ENCODE measurements at places on chromosomes 7 and 10.
A peak's percentile ranks its signal among the peaks of the same experiment; 100 is the strongest.

DNA sequence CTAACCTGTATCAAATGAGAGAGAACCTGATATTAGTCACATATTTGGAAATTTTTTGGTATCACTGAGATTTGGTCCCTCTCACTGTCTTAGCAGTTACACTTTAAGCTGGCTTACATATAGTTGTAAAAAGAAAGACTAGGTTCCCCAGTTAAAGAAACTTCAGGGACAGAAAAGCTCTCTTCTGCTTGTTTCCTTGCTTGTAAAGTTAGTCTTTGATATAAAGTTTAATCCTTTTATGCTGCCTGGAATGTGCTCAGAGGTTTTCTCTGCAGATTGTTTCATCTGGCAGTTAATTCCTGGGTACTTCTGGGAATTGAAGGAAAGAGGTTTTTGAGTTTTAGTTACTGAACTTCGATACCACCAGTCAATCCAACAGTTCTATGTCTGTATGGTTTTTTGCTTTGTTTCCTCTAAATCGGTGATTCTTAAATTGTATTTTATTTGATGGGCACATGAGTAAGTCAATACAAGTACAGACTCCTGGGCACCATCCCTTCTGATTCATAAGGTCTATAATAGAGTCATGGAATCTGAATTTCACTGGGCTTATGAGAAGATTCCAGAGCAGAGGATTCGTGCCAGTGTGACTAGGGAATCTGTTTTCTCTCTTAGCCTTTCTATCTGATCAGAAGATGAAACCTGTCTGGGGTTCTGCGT lies 1080.9 kb upstream of the C7orf33 start:
- no peak overlapping the region for H3K27ac ChIP-seq
- no peak overlapping the region for H3K4me3 ChIP-seq
- no peaks in the 10 kb centered on the region for H3K36me3 ChIP-seq
- no peaks in the 10 kb centered on the region for H3K4me1 ChIP-seq
- no peaks in the 10 kb centered on the region for H3K27me3 ChIP-seq
- no peak for DNase-seq

GRCh38 chr10:122244001-122244975 lies 26.8 kb upstream of the BTBD16 start:
- peaks cover 10% of the 10 kb centered on the region for H3K4me1 ChIP-seq
- H3K27ac ChIP-seq: peak overlapping the region; percentile 26
- no peak overlapping the region for H3K4me3 ChIP-seq
- H3K36me3 ChIP-seq: no peaks in the 10 kb centered on the region
- no peaks in the 10 kb centered on the region for H3K27me3 ChIP-seq
- no peak for DNase-seq

DNA sequence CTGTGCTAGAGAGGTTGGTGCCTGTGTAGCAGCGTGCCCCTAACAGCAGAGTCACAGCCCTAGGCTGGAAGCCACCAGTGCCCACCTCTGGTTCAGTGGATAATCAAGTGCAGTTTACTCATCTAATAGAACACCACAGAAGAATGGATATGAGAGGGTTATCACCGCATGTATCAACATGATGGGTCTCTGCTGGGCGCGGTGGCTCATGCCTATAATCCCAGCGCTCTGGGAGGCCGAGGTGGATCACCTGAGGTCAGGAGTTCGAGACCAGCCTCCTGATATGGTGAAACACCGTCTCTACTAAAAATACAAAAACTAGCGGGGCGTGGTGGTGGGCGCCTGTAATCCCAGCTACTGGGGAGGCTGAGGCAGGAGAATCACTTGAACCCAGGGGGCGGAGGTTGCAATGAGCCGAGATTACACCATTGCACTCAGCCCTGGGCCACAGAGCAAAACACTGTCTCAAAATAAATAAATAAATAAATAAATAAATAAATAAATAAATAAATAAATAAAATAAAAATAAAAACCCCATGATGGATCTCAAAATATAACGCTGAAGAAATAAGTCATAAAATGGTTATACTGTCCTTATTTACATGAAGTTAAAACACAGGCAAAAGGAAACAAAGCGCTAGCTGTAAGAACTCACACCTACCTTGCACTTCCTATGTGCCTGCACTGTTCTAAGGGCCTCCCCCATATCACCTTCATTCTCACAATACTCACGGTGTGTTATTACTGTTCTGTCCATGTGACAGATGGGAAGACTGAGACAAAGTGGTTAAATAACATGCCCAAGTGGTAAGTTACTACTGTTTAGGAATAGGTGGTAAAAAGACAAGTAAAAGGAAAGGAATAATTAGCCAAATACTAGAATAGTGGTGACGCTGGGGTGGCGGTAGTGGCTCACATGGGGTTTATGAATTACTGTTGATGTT lies 70.9 kb downstream of the AMZ1 start:
- peak overlapping the region; percentile 97 for H3K27ac ChIP-seq
- DNase-seq: no peak

GRCh38 chr10:1134156-1134555 lies 78.0 kb downstream of the WDR37 start:
- no peaks in the 10 kb centered on the region for H3K4me1 ChIP-seq
- peak; percentile 58 for DNase-seq
- H3K27me3 ChIP-seq: no peaks in the 10 kb centered on the region
- no peak overlapping the region for H3K4me3 ChIP-seq
- H3K36me3 ChIP-seq: peaks cover 26% of the 10 kb centered on the region

GRCh38 chr7:111081546-111082267 lies 9.2 kb upstream of the LRRN3 start:
- no peak for DNase-seq
- no peaks in the 10 kb centered on the region for H3K27me3 ChIP-seq
- no peaks in the 10 kb centered on the region for H3K36me3 ChIP-seq
- no peak overlapping the region for H3K4me3 ChIP-seq
- H3K4me1 ChIP-seq: no peaks in the 10 kb centered on the region

DNA sequence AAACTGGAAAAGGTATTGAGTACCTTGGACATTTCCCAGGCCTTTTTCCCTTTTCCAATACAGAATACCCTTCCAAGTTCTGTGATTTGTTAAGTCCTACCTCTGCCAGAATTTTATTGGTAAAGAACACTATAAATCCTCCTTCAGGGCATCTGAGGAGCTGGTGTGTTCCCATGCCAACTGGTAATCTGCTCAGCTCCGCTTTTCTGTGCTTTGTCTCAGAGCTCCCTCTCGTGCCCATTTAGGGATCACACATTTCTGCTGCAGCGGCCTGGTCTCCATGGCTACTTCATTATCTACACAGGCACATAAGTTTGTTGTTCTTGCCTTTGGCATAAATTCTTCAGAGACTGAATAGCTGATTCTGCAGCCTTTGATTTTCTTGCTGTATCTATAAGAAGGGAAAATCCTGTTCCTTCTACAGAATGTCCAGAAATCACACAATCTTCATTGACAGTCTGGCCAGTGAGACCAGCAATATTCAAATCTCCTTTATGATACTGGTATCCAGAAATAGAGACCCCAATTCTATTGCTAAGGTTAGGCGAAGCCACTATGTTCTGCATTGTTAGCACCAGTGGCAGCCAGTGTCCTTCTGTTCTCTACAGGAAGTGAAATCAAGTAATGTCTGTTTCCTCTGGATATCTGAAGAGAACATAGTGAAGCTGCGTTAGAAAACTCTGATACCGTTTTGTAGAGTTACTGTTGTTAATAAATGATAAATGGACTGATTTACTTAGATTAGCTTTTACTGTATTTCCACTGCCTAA lies 51.9 kb downstream of the DENND11 start:
- no peak overlapping the region for H3K4me3 ChIP-seq
- no peaks in the 10 kb centered on the region for H3K36me3 ChIP-seq
- no peaks in the 10 kb centered on the region for H3K27me3 ChIP-seq
- H3K4me1 ChIP-seq: no peaks in the 10 kb centered on the region
- DNase-seq: no peak

- no peaks in the 10 kb centered on the region for H3K27me3 ChIP-seq
- H3K4me1 ChIP-seq: peaks cover 26% of the 10 kb centered on the region
- peak overlapping the region; percentile 96 for H3K4me3 ChIP-seq
These were observed 718 bp upstream of the UMAD1 start for GRCh38 chr7:7639847-7640220.

DNA sequence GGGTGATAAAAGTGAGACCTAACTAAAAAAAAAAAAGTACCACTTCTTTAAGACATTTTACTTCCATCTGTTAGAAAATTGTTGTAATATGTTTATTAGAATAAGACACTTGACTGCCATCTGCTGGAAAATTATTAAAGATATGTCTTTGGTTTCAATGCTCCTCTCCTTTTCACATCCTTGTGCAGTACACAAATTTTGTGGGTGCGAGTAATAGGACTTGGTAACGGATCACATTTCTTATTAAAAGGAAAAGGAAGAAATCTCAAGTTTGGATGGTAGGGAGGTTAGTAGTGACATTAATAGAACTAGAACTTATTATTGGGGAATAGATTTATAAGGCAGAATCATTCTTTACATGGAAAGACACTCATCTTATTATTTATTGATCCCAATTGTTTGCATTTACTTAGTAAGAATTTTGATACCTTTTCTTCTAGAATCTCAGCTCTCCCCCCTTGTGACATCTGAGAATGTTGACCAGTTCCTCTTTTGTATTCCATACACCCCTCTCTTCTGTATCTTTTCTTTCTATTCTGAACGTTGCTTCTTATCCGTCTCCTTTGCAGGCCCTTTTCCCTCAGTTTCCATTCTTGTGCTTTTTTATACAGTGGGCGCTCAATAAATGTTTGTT lies 43.0 kb upstream of the RPA3 start:
- peak overlapping the region; percentile 78 for H3K27ac ChIP-seq
- no peaks in the 10 kb centered on the region for H3K36me3 ChIP-seq
- peaks cover 12% of the 10 kb centered on the region for H3K4me1 ChIP-seq
- no peaks in the 10 kb centered on the region for H3K27me3 ChIP-seq

GRCh38 chr10:7210516-7210915 lies 200.3 kb downstream of the SFMBT2 start:
- H3K36me3 ChIP-seq: no peaks in the 10 kb centered on the region

DNA sequence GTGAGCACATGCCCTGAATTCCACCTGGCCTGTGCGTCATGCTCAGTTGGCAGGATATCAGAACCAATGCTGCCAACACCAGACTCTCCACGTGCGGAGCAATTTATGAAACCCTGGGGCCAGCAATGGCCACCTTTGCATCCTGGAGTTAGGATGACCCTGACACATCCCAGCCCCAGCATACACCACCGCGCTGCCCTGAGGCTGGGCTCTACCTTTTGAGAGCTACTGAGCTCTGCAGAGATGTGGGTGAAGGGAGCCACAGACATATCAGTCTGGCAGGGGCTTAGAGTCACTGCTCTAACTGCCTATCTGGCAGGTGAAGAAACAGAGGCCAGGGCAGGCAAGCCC lies 41.9 kb downstream of the SYPL1 start:
- H3K27ac ChIP-seq: no peak overlapping the region
- H3K36me3 ChIP-seq: no peaks in the 10 kb centered on the region
- DNase-seq: peak; percentile 89
- peaks cover 84% of the 10 kb centered on the region for H3K4me1 ChIP-seq
- no peak overlapping the region for H3K4me3 ChIP-seq

GRCh38 chr7:158276414-158277218 lies 311.0 kb downstream of the PTPRN2 start:
- H3K36me3 ChIP-seq: no peaks in the 10 kb centered on the region
- no peaks in the 10 kb centered on the region for H3K4me1 ChIP-seq
- DNase-seq: no peak
- no peak overlapping the region for H3K4me3 ChIP-seq
- H3K27ac ChIP-seq: no peak overlapping the region

- H3K27me3 ChIP-seq: no peaks in the 10 kb centered on the region
- H3K36me3 ChIP-seq: peaks cover 8% of the 10 kb centered on the region
- DNase-seq: no peak
These were observed 1.0 kb downstream of the BUD31 start for GRCh38 chr7:99409806-99410205.

GRCh38 chr7:7745966-7746365 lies 27.6 kb upstream of the RPA3 start:
- no peak overlapping the region for H3K4me3 ChIP-seq
- no peaks in the 10 kb centered on the region for H3K27me3 ChIP-seq
- no peak for DNase-seq
- no peak overlapping the region for H3K27ac ChIP-seq
- H3K36me3 ChIP-seq: no peaks in the 10 kb centered on the region

DNA sequence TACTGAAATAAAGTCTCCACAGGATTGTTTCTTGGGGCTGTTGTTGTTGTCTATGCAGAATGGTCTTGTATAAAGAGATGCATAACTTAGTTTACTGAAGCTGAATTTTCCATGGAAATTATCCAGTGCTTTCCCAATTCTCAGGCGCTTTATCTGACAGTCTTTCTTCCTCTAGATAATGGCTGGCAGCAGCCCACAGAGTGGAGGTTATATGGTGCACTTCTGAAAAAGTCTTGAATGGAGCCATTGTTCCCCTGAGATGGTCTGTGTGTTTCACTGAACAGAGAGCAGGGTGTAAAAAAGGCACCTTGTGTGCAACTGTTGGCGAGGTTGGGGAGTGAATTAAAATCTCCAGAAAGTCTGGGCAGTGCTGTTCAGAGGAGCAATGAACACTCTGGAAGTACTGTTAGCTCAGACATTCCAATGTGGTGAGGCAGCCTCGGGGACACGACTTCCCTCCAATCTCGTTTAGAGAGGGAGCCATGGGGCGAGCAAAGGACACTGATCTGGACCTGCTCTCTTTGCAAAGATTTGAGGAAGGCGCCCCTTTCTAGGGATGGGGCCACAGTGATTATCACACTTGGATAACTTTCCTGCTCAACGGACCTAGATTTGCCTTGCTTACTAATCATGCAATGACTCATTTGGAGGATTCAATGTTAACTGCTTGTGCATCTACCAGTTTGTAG lies 2.0 kb upstream of the PLCE1 start:
- H3K36me3 ChIP-seq: no peaks in the 10 kb centered on the region
- no peak overlapping the region for H3K4me3 ChIP-seq
- no peaks in the 10 kb centered on the region for H3K27me3 ChIP-seq
- H3K27ac ChIP-seq: no peak overlapping the region

GRCh38 chr10:110407301-110408170 lies 90.2 kb upstream of the DUSP5 start:
- H3K36me3 ChIP-seq: no peaks in the 10 kb centered on the region
- H3K27ac ChIP-seq: no peak overlapping the region
- peaks cover 16% of the 10 kb centered on the region for H3K4me1 ChIP-seq
- DNase-seq: no peak
- no peaks in the 10 kb centered on the region for H3K27me3 ChIP-seq
- no peak overlapping the region for H3K4me3 ChIP-seq

DNA sequence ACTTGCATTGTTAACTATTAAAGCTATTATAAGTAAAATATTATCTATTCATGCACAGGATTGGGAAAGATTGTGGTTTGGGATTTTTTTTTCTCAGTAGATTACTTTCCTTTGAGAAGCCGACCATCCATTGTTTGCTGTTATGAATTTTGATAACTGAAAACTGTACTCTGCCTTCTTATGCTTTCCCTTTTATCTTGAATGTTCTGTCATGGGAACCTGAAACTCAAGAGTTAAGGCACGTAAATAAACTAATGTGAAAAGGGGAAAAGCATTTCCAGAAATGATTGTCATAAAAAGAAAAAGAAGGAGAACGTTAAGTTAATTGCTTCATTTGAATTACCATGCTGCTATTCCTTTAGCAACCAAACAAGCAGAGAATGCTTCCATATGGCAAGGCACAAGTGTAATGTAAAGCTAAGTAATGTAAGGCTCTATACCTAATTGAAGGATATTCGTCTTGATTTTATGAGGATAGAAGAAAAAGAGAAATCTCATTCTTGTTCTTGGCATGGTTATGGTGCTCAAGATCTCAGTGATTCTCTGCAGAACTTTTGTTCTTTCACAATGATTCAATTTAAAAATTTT lies 370.8 kb downstream of the AUTS2 start:
- H3K4me1 ChIP-seq: peaks cover 10% of the 10 kb centered on the region
- H3K27me3 ChIP-seq: no peaks in the 10 kb centered on the region
- no peaks in the 10 kb centered on the region for H3K36me3 ChIP-seq
- DNase-seq: no peak

- peaks cover 28% of the 10 kb centered on the region for H3K4me1 ChIP-seq
- no peaks in the 10 kb centered on the region for H3K36me3 ChIP-seq
- peak overlapping the region; percentile 73 for H3K27ac ChIP-seq
- peak; percentile 95 for DNase-seq
- H3K4me3 ChIP-seq: no peak overlapping the region
- no peaks in the 10 kb centered on the region for H3K27me3 ChIP-seq
These were observed 682.7 kb upstream of the IGFBP3 start for GRCh38 chr7:46603780-46604179.

Measured in vagina (tissue), 2 donors.